WTC11 (cell line): ENCODE measurements at places on chromosomes 6 and 20.

GRCh38 chr20:32192698-32193097 lies 14.8 kb downstream of the PLAGL2 start:
- H3K36me3 ChIP-seq, result peaks cover 28% of the 10 kb centered on the region
- no peaks in the 10 kb centered on the region; the same call in 1 of the 2 replicates for H3K27me3 ChIP-seq
- H3K27ac ChIP-seq, result no peak overlapping the region; the same call in 1 of the 2 replicates
- H3K4me3 ChIP-seq, result no peak overlapping the region
- peaks cover 20% of the 10 kb centered on the region for H3K4me1 ChIP-seq

- no peak overlapping the region for H3K4me3 ChIP-seq
- no peaks in the 10 kb centered on the region for H3K4me1 ChIP-seq
- H3K27me3 ChIP-seq, result no peaks in the 10 kb centered on the region
- DNase-seq, result no peak
- H3K36me3 ChIP-seq, result no peaks in the 10 kb centered on the region
- H3K27ac ChIP-seq, result no peak overlapping the region
These were observed 44.8 kb upstream of the TGM2 start for GRCh38 chr20:38209736-38210405.

GRCh38 chr20:53276143-53276542 lies 304.0 kb downstream of the TSHZ2 start:
- DNase-seq, result no peak
- H3K4me3 ChIP-seq, result no peak overlapping the region
- H3K27me3 ChIP-seq, result no peaks in the 10 kb centered on the region
- H3K36me3 ChIP-seq, result no peaks in the 10 kb centered on the region
- no peak overlapping the region for H3K27ac ChIP-seq

GRCh38 chr6:7469696-7470095 lies 71.8 kb upstream of the DSP start:
- H3K4me3 ChIP-seq, result no peak overlapping the region
- H3K27me3 ChIP-seq, result no peaks in the 10 kb centered on the region; the same call in 1 of the 2 replicates
- H3K4me1 ChIP-seq, result no peaks in the 10 kb centered on the region
- H3K27ac ChIP-seq, result no peak overlapping the region
- DNase-seq, result no peak

GRCh38 chr6:56954403-56955170 lies at the start of gene BEND6:
BEND6 (plus strand) TSS chr6:56955107; CDS start chr6:56981811, 26,704 bp downstream.
- no peaks in the 10 kb centered on the region; the same call in 1 of the 2 replicates for H3K36me3 ChIP-seq
- peaks cover 27% of the 10 kb centered on the region for H3K27me3 ChIP-seq
- peak; percentile 67 for DNase-seq
- peak within 1 kb of the TSS; percentile 86 for H3K27ac ChIP-seq
- H3K4me3 ChIP-seq, result peak within 1 kb of the TSS; percentile 98
- peaks cover 20% of the 10 kb centered on the region for H3K4me1 ChIP-seq

DNA sequence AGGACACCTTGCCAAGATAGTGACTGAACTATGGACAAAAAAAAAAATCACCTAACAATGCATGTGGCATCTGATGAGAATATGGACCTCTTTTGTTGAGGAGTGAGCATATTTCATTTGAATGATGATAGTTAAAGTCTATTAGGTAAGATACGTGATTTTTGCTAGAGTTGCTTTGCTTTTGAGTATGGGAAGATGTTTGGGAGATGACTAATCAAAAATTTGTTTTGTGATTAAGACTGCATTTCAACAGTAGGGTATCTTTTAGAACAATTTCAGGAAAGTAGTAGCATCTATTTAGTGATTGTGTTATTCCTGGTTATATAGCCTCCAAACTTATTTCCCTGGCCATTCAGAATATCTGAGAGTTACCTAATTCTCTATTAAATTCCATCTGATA lies 878.6 kb upstream of the CITED2 start:
- no peak for DNase-seq
- H3K36me3 ChIP-seq, result peaks cover 3% of the 10 kb centered on the region; the same call in 1 of the 2 replicates
- peaks cover 33% of the 10 kb centered on the region for H3K4me1 ChIP-seq
- H3K27ac ChIP-seq, result no peak overlapping the region
- no peak overlapping the region for H3K4me3 ChIP-seq

DNA sequence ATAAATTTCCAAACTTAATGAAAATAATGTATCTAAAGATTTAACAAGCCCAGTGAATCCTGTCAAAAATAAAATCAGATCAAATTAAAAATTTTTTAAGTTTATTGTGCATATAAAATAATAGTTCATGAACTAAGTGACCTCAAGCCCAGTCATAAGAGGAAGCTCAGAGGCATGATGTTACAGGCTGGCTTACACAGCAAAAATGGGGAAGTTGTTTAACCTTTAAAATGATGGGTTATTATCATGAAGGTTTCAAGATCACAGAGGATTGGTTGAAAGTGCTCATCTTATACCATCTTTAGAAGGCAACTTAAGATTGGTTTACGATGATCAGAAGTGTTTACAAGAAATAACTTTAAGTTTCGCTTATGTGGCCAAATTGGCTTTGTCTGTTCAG lies 102.5 kb downstream of the PAK5 start:
- peaks cover 3% of the 10 kb centered on the region; the same call in 1 of the 2 replicates for H3K36me3 ChIP-seq
- no peak for DNase-seq
- no peaks in the 10 kb centered on the region; the same call in 1 of the 2 replicates for H3K27me3 ChIP-seq
- H3K4me1 ChIP-seq, result no peaks in the 10 kb centered on the region
- no peak overlapping the region for H3K4me3 ChIP-seq
- no peak overlapping the region for H3K27ac ChIP-seq

GRCh38 chr20:35215066-35215956 lies 11.2 kb upstream of the MMP24 start:
- H3K4me3 ChIP-seq, result no peak overlapping the region
- no peak overlapping the region for H3K27ac ChIP-seq
- no peaks in the 10 kb centered on the region for H3K36me3 ChIP-seq
- no peaks in the 10 kb centered on the region; the same call in 1 of the 2 replicates for H3K27me3 ChIP-seq
- H3K4me1 ChIP-seq, result no peaks in the 10 kb centered on the region

DNA sequence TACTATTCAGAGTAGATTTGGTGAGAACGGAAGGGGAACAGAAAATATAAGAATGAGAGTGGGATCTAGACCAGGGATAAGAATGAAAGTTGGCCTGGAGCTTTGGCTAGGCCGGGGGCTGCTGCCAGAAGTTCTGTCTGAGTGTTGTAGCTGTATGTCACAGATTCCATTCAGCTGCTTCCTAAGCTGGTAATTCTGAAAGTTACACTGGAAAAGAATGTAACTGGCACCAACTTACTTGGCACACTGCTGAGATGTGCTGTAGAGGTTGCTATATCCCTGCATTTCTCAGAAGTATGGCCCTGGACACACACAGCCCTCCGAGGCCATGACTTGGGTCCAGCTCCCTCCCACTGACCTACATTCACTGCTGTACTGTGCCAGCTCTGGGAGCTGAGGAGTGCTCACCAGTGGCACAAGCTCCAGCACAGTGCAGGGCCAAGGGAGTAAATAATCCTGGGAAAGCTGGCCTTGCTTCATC lies 25.8 kb upstream of the TMEM217 start:
- no peak overlapping the region for H3K4me3 ChIP-seq
- no peaks in the 10 kb centered on the region for H3K27me3 ChIP-seq
- peaks cover 57% of the 10 kb centered on the region for H3K36me3 ChIP-seq

DNA sequence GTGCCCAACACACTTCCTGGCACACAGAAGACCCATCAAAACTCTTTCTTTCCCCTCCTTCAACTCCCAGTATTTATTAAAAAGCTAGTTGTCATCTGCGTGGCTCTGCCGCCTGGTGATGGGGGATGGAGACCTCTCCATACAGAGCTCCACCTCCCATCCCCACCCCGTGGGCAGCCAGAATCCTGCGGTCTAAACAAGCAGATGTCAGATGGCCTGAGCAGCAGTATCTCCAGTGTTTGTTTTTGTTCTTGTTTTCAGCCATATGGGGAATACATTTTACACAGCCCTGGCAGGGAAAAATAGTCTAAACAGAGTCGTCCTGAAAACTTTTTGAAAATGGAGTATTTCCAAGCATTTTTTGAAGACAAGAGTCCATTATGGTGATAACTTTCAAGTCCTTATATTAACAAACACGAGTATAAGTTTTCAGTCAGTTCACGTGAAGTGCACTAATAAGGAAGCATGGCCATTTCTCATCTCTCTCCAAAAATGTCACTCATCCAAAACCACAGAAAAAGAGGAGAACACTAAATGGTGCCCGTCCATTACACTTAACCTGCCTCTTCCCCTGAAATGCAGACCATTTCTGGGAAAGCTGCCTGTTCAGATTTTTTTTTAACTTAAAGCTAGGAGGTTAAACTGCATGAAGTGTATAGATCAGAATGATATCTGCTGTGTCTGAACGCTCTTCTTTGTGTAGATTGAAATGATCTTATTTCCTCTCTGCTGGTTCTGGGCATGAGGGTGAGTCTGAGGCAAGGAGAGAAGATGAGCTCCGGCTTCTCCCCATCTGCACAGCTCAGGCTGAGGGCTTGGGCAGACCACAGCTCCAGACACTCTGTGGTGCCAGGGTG lies 91.0 kb downstream of the TCP11 start:
- no peak overlapping the region for H3K4me3 ChIP-seq
- H3K27ac ChIP-seq, result no peak overlapping the region
- no peaks in the 10 kb centered on the region for H3K27me3 ChIP-seq
- peaks cover 4% of the 10 kb centered on the region; the same call in 1 of the 2 replicates for H3K36me3 ChIP-seq
- H3K4me1 ChIP-seq, result no peaks in the 10 kb centered on the region
- DNase-seq, result no peak

- no peaks in the 10 kb centered on the region; the same call in 1 of the 2 replicates for H3K27me3 ChIP-seq
- no peak overlapping the region for H3K27ac ChIP-seq
- H3K36me3 ChIP-seq, result no peaks in the 10 kb centered on the region
These were observed 67.3 kb downstream of the PPP1R3G start for GRCh38 chr6:5152460-5152859.

DNA sequence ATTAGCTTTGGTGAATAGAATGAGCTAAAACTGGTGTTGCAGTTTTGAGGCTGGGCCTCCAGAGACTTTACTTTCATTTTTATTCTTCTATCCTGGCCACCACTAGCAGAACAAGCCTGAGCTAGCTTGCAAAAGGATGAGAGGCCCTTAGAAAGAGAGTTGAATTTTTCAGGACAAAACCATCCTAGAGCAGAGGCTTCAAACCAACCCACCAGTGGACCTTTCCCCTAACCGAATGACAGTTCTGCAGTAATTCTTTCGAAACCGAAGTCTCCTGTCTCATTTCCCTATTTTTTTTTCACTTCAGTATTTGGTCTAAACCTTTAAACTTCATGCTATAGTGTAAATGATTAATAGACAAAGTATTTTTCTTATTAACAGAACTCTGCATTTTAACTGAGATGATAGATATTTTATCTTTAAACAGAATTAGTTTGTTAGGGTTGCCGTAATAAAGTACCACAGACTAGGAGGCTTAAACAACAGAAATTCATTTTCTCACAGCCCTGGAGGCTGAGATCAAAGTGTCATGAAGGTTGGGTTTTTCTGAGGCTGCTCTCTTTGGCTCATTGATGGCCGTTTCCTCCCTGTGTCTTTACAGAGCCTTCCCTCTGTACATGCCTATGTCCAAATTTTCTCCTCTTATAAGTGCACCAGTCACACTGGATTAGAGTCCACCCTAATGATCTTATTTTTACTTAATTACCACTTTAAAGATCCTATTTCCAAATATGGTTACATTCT lies 80.6 kb upstream of the PAK5 start:
- H3K27ac ChIP-seq, result no peak overlapping the region
- DNase-seq, result no peak
- H3K4me1 ChIP-seq, result no peaks in the 10 kb centered on the region
- no peaks in the 10 kb centered on the region for H3K36me3 ChIP-seq
- H3K4me3 ChIP-seq, result no peak overlapping the region
- H3K27me3 ChIP-seq, result no peaks in the 10 kb centered on the region

DNA sequence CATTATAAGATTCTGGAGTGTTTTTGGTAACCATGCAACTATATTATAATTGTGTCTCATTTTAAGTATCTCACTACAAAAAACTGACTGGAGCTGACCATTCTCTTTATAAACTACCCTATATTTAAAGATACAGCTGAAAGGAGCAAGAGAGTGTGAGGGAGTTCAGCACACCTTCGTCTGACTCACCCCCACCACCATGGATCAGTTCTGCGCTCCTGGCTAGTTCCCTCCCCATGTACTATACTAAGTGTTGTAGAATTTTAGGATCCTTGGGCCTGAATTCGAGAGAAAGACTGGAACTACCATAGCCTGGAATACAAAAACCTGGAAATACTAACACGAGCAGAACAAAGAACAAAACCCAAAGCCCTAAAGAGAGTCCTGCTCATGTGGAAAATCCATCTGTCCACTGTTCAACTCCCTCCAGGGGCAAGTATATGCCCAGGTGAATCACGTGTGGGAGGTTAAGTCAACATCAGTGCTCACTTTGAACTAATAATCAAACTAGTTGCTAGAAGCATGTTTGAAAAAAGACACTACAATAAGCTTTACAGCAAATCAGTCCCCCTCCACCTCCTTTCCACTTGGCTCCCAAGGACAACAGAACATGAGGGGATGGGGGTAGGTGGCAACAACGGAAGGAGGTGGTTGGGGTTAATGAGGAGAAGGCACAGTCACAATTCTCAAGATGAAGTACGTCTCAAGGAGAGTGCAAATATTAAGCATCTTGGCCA lies 46.8 kb downstream of the ELOVL5 start:
- peaks cover 52% of the 10 kb centered on the region for H3K4me1 ChIP-seq
- H3K27me3 ChIP-seq, result no peaks in the 10 kb centered on the region
- no peak for DNase-seq
- peak overlapping the region; percentile 89 for H3K27ac ChIP-seq
- H3K4me3 ChIP-seq, result peak overlapping the region; percentile 29; the same call in 1 of the 2 replicates

- no peaks in the 10 kb centered on the region for H3K36me3 ChIP-seq
- H3K4me3 ChIP-seq, result no peak overlapping the region
- H3K27me3 ChIP-seq, result peaks cover 18% of the 10 kb centered on the region
- peak; percentile 81 for DNase-seq
These were observed 14.7 kb downstream of the HLA-F start for GRCh38 chr6:29737707-29738630.

GRCh38 chr6:84764332-84765049 lies at the start of gene TBX18:
TBX18 (minus strand) TSS chr6:84764598; CDS start chr6:84764181, 417 bp downstream.
- peaks cover 46% of the 10 kb centered on the region for H3K4me1 ChIP-seq
- H3K27ac ChIP-seq, result no peak within 1 kb of the TSS
- H3K27me3 ChIP-seq, result peaks cover 100% of the 10 kb centered on the region
- H3K4me3 ChIP-seq, result peak within 1 kb of the TSS; percentile 82

- no peak for DNase-seq
- H3K4me3 ChIP-seq, result no peak overlapping the region
- no peak overlapping the region for H3K27ac ChIP-seq
- H3K4me1 ChIP-seq, result no peaks in the 10 kb centered on the region
These were observed 25.5 kb downstream of the RWDD2A start for GRCh38 chr6:83218646-83219045.

DNA sequence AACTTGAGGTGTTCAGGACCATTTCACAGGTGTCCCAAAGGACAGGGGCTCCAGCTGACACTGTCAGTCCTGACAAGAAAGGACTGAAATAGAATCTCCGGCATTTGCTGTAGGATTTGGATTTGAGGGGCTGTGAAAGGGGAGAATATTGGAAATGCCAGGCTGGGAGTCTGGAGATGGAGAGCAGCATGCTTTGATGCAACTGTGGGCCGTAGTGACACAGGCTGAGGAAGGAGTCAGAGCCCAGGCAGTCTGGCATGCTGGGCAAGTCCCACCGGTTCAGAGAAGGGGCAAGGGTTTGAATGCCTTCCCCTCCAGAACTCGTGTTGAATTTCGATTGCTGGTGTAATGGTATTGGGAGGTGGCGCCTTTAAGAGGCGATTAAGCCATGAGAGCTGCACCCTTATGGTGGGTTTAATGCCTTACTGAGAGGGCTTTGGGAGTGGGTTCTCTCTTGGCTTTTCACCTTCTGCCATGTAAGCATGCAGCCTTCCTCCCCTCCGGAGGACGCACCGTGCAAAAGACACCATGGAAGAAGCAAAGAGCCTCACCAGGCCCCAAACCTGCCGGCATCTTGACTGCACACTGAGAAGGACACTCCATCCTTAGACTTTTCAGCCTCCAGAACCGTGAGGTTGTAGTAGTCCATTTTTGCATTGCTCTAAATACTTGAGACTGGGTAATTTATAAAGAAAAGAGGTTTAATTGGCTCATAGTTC lies 9.4 kb upstream of the PYGB start:
- H3K4me1 ChIP-seq, result peaks cover 17% of the 10 kb centered on the region
- no peaks in the 10 kb centered on the region for H3K36me3 ChIP-seq
- DNase-seq, result no peak
